ENCODE measurements at places on chromosomes 6 and 20.
A peak's percentile ranks its signal among the peaks of the same experiment; 100 is the strongest.

DNA sequence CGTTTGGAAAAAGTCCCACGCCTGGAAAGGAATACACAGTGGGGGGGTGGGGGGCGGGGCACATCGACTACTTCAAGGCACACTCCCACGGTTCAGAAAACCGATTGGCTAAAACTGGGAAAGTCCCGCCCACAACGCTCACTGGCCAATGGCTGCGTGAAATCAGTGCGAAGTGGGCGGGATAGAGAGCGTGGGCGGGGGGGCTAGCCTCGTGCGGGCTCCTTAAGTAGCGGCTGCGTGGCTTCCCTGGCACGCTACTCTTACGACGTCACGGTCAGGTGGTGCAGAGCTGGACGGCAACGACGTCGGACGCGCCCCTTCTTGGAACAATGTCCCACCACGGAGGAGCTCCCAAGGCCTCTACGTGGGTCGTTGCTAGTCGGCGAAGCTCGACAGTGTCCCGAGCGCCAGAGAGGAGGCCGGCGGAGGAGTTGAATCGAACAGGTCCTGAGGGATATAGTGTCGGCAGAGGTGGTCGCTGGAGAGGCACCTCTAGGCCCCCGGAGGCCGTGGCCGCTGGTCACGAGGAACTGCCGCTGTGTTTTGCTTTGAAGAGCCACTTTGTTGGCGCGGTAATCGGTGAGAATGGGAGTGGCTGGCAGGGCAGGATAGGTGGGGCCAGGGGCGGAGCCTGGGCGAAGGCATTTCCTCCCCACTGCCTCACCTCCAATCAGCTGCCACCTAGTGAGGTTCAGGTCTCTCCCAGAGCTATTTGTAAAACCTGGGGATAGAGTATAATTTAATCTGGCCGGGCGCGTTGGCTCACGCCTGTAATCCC is at the start of gene DDX43:
Gene DDX43, plus strand, starts transcription at position 252 of the 778 bp plus-strand sequence. Its CDS starts 78 bp downstream, at position 330.
- no peak for DNase-seq

DNA sequence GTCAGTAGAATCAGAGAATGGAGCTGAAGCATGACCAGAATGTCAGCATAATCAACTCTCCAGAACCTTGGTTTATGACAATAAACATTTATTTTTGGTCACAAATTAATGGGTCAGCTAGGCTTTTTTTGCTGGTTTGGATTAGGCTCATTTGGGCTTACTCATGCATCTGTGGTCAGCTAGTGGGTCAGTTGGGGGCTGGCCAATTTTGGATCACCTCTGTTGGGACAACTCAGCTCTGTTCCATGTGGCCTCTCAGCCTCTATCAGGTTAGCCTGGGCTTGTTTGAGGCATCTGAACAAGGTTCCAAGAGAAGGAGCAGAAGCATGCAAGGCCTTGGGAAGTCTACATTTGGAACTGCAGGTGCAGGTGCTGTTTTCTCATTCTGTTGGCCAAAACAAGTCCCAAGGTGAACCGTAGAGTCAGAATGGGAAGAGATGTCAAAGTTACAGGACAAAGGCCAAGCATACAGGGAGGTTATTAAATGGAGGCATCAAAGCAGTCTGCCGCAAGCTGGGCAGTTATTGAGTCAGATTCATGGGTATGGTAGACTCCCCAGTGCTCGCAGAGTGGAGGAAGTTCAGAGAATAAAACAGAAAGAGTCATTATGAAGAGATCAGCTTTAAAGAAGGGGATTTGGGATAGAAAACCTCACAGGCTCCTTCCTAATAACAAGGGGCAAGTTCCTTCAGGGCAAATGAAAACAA is 173.0 kb downstream of the PLCB4 start:
- no peak for DNase-seq

GRCh38 chr6:7154341-7155139 is 46.8 kb downstream of the RREB1 start:
- no peak for DNase-seq

DNA sequence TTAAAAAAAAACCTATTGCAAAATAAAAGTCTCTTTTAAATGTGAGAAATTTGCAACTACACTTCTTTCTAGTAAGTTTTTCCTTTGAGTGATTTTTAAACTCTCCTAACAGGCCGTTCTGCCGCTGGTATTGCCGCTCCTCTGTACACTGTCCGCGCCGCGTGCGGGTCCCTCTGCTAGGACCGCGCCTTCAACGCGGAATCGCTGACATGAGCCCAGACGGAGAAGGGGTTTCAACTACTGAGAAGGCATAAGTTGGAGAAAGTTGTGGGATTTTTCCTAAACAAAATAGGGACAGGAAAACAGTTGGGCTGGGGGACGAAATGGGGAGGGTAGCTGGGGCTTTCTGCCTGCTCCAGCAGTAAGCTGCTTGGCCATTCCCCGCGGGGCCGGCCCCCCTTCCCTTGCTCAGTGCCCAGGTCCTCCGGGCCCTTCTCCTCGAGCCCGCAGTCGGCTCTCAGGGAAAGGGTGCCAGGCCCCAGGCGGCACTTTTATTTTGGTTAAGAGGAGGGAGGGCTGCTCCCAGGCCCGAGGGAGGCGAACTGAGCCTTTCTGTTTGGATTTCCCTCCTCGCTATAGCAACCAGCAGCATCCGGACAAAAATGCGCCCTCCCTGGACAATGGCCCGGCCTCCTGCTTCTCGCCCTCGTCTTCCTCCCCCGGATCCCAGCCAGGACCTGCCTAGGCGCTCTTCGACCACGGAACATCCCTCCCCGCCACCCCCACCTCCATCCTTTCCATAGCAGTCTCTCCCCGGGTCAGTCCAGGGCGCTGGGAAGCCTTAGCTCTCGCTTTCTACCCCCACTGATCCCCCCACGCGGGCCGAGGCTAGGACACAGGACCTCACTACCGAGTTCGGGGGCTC is 6.8 kb upstream of the POU3F2 start:
- DNase-seq = no peak

DNA sequence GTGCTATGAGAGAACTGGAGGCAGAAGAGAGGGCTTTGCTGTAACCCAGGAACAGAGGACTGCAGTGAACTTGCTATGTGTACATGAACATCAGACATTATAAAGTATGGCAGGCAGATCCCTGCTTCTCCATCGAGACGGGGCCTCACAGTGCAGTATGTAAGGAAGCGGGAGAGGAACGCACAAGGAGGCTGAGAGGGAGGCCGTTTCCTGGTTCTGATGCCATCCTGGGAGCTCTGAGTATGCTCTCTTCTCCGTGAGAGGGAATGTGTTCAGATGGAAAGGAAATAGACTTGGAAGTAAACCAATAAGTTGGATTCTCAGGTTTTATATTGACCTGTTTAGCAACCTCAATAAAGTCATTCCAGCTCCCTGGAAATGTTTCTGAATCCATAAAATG is 101.8 kb downstream of the ALDH8A1 start:
- DNase-seq = no peak

DNA sequence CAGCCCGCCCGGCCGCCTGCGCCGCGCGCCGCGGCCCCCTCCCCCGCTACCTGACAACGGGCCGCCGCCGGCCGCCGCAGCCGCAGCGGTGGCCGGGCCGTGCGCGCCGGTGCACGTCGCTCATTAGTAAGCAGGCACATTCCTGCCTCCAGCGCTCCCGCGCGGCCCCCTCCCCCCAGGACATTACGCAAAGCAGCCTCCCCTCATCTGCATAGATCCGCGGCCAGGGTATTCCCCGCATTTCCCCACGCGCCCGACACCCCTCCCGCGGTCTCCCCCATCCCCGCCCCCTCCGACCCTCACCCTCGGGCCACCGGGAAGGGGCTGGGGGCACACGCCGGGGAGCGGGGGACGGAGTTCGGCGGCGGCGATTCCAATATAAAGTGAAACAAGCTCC is at the start of gene HIVEP2:
Gene HIVEP2, minus strand, starts transcription at position 128 of the 397 bp plus-strand sequence. CDS start 170,438 bp downstream, outside the sequence.
- peak; percentile 92 for DNase-seq

DNA sequence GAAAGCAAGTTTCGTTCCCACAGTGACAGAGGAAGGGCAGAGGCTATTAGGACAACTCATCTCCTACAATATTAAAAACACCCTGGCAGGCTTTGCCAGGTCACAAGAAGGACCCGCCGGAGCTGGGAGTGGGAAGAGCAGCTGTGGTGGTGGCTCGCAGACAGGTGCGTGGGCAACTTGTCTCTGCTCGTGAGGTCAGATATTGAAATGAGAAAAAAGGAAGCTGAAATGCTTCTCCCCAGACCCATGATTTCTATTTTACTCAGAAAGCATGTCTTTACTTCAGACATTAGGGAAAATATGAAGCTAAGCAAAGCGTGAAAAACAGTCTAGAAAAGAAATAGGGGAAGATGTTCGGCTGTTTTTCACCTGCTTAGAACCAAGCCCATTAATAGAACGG is 166.3 kb upstream of the EEF1E1 start:
- DNase-seq = no peak

DNA sequence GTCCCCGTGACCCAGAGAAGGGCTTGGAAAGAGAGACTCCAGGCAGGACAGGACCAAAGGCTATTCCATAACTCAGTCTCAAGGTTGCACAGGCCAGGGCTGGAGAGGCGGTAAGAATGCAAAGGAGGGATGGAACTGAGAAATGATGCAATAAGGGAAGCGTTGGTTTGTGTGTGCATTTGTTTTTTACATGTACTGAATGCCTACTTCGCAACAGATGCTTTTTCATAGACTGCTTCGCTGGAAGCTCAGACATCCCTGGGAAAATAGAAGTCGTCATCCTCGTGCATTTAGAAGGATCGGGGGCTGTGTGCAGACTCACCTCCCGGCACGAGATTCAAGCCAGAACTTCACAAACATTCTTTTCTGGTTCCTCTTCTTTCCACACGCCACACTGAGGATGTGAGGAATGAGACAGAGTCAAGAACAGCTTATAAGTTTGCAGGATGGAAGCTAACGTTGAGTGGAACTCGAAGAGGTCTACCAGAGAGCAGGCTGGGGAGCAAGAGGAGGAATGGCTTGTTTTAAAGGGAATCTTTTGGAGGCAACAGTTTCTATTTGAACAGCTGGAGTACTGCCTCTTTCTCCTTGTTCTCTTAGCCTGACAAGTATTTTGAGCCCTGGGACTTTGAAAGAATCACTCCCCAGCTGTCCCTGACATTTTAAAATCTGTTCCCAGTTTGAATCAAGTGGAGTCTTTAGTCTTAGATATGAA is 19.3 kb upstream of the LY86 start:
- no peak for DNase-seq

- no peak for DNase-seq
These were observed 37.5 kb downstream of the AIG1 start for GRCh38 chr6:143098054-143098671.

DNA sequence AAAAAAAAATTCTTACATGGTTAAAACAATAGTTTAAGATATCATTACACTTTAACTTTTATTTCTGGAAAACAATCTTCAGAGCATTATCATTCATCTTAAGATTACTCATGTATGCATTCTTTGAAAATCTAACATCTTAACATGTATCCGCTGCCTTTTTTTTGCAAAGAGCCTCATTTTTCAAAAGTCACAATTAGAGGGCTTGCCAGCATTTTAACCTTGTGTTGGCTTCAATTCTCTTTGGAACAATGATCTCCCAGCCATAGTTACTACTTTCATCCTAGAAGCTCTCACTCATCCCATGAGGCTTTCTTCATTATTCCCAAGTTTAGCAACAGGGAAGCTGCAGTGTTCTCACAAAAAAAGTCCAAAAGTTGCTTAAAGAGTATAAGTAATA is 330.8 kb downstream of the BCKDHB start:
- DNase-seq = no peak

DNA sequence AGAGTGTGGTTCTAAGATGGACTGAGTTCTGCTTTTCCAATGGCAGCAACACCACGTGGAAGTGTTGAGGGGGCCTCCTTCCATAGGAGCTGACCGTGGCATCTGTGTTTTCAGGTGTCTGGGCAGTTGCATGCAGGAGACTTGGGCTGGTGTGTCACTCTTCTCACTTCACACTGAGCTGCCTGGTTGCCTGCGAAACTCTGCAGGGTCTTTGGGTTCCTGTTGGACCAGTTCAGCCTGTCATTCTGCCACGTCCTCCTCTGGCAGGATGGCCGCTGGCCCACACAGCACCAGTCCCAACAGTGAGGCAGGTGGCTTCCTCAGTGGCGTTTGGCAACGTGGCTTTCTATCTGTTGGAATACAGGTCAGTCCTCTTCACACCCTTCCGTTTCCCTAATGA is 16.1 kb upstream of the UNC93A start:
- DNase-seq = no peak

DNA sequence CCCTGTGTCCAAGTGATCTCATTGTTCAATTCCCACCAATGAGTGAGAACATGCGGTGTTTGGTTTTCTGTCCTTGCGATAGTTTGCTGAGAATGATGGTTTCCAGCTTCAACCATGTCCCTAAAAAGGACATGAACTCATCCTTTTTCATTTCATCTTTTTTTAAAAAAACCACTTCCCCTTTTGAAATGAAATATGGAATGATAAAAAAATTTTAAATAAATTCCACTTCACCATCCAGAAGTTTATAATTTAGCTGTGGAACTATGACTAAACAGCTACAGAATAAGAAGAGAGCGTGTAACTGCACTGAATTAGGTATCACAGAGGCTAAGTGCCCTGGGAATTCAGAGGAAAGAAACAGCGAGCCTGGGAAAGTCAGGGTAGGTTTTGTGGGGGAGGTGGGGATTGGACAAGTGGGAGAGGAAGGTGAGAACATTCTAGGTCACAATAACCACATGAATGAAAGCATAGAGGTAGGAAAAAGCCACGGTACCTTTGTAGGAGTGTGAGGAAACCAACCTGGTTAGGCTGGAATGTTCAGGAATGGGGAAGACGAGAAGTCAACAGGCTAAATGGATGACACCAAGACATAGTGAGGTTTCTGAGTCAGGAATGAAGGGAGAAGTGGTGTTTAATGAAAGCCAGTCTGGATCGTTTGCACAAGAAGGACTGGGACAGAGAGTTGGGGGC is 11.0 kb downstream of the TRIM10 start:
- DNase-seq = no peak

DNA sequence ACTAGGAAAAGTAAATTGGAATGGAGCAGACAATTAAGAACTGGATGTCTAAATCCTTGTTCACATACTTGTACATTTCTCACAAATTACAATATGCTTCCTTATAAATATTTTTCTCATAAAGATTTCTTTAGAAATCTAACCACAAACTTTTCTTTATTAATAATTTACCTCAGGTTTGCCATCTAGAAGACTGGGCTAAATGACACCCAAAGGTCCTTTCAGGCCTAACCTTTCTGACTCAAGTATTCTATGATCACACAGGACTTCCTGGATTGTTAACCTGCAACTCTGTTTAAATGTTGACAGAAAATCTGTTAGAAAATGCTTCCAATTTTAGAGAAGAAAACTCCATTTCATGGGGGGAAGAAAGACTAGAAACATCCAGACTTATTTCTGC is 330.5 kb upstream of the MAP3K7 start:
- DNase-seq = no peak

DNA sequence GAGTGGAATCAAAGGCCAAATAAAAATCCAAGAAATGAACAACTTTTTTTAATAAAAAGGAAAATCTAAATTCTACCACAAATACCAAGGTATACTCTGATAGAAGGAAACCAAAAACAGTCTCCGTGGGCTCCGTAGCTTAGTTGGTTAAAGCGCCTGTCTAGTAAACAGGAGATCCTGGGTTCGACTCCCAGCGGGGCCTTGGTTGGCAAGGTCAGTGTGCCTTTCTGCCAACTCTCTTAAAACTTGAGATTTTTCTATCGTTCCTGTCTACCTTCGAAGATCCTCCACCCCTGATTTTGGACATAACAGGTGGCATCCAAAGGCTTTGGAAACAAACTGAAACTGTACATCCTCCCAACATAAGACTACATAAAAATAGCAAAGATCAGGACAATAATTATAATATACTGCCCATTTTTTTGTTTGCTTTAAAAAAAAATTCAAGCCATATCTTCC is 197.9 kb downstream of the TRIM27 start:
- no peak for DNase-seq

All from activated CD4-positive, alpha-beta T cell treated with anti-CD3 and anti-CD28 coated beads for 4 hours (primary cell).